HL-60 (cell line): ENCODE measurements at places on chromosomes 5 and 9.

DNA sequence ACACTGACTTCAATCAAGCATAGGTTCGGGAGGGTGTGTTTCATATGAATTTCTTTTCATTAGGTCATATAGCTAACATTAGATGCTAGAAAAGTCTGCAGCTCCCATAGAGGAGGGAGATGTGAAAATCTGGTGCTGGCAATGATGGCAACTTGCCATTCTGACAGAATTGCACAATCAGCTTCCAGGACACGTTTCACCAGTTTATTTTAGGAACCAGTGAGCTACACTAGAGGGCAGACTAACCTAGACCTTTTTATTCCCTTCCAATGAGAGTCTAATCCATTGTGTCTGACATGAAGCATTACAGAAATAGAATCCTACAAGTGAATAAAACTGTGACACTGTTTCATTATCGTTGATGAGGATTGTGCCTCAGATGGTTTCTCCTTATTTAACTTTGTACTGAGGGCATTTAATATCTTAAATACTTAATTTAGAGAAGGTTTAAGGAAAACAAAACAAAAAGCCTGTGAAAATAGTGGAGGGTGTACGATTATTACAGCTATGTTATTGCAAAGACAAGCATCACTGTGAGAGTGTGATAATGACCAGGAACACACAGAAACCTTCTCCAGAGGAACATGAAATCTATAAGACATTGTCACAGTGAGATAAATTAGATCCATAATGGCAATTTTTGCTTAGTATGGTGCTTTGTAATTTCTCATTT lies 363.3 kb upstream of the RPS23 start:
- DNase-seq = peak; percentile 32

- DNase-seq = no peak
These were observed 75.6 kb downstream of the DMRT2 start for GRCh38 chr9:1125741-1126140.

DNA sequence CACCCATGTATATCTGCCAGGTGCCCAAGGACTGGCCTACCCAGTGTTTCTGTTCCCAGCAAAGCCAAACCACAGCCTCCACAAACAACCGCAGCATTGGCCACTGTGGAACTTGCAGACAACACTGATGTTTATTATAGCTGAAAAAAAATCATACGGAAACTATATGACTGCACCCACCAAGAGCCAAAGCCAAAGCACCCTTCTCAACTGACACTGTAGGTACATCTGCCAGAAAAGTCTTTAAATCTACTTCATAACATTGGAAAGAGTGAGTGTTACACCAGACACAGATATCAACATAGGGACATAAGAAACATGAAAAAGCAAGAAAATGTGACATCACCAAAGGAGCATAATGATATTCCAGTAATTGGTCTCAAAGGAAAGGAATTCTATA lies 428.0 kb downstream of the PSAT1 start:
- no peak for DNase-seq

GRCh38 chr9:72701510-72701909 lies 180.1 kb downstream of the TMC1 start:
- no peak for DNase-seq

DNA sequence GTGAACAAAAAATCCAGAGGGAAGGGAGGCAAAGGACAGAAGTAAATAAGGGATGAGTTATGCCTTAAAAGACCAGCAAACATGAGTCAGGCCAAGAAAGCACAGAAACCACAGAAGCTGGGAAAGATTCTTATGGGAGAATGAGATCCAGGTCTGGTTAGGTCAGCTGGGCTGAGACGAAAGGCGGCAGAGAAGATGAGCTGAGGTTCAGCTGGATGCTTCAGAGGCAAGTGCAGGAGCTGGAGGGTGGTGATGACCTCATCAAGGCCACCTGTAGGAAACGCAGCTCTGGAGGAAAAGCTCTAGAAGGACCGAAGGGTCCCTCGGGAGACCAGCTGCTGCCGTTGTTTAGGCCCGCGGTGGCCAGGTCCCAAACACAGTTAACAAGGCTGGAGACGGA lies 152.0 kb downstream of the MYO10 start:
- no peak for DNase-seq

- no peak for DNase-seq
These were observed 83.1 kb upstream of the GLRA1 start for GRCh38 chr5:152007653-152008335.

DNA sequence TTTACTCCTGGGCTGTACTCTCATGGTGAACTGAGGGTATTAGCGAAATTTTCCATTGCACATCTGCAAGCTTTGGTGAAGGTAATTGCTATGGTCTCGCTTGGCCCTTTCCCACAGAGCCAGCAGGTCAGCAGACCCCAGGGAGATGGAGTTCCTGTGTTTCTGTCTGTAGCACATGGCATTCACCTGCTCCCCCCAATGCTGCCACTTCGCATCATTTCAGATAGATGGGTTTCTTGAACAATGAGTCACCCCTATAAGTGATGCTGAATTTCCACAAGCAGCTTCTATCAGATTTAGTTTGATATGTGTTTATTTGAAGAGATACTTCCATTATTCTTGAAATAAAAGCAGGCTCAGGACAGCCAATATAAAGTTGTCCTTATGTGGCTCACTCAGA lies 117.8 kb downstream of the ERCC6L2 start:
- no peak for DNase-seq

- DNase-seq = no peak
These were observed 9.1 kb upstream of the SLC28A3 start for GRCh38 chr9:84349671-84350070.

DNA sequence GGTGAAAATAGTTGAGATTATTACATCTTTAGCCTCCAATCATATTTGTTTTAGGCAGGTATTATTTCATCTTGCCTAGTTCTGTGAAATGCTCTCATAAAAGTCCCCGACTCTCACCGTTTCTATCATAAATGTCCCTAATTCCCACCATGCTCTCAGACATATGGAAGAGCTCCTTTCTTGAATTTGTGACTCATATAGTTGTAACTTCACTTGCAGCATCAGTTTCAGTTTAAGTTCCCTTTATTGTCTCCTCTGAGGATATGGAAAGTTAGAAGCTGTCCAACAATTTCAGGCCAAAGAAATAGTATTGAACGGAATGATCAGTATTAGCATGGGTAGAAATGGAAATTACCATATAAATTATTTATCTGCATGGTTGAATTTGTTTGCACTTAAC lies 187.5 kb upstream of the NR4A3 start:
- DNase-seq = no peak

GRCh38 chr5:17022296-17022695 lies 86.2 kb upstream of the MYO10 start:
- no peak for DNase-seq

DNA sequence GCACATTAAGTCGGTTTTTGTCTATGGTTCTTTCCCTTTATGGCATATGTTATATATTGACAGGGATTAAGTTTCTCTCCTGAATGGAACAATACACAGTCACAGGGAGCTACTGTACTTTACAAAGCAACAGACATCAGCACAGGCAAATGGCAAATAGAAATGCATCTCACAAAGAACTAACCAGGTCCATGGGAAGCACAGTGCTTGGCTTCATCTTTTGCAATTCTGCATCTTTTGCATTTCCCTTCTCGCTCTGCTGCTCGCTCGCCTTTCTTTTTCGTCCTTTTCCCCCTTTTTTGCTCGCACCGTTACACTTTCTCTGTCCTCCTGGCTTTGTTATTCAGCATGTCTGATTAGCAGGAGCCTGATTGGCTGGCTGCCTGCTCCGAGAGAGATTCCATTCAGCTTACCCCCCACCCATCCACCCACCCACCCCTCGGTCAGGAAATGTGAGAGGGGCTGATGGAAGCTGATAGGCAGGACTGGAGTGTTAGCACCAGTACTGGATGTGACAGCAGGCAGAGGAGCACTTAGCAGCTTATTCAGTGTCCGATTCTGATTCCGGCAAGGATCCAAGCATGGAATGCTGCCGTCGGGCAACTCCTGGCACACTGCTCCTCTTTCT lies at the start of gene ADAMTSL1:
ADAMTSL1 (plus strand) TSS at position 502 of the 628 bp plus-strand sequence; CDS start at position 582, 80 bp downstream.
- no peak for DNase-seq

DNA sequence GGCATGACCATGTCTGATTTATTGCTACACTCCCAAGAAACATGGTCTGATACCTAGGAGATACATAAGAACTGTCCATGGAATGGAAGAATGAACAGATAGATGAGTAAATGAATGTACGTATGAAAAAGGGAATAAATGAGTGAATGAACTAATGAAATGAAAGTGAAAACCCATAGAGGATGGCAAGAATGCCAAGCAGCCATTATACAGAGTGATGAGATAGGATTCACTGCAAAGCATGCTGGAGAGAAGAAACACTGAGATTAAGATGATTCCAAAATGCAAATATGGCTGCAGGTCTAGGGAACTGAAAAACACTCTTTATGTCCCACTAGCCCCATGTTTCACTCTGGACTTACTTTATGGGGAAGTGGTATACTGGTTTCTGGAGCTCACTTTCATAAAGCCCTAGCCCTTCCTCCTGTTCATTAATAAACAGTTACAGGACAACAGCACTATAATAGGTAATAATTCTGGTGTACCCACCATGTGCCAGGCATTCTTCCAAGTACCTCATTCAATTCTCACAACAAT lies 170.3 kb upstream of the RAD23B start:
- no peak for DNase-seq

DNA sequence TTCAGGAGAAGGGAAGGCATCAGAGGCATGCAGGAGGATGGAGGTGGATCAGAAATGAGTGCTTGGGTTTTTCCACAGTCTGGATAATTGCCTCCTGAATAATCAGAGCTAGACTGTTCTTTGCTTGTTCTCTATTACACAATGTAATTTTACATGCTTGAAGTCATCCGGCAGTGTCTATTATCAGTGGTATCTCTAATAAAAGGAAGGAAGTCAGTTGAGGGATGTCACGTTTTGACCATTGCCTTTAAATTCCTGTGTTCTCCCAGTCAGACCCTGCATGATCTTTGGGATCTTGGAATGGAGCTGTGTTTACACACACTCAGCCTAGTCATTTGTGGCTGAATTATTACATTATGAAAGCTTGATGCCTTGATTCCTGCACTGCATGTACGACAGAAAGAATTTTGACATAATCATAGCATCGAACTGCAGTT lies 91.0 kb downstream of the PDE8B start:
- DNase-seq = no peak

GRCh38 chr5:145775893-145776444 lies 59.2 kb downstream of the PRELID2 start:
- no peak for DNase-seq

GRCh38 chr5:117242028-117242427 lies 667.4 kb upstream of the SEMA6A start:
- DNase-seq = no peak

DNA sequence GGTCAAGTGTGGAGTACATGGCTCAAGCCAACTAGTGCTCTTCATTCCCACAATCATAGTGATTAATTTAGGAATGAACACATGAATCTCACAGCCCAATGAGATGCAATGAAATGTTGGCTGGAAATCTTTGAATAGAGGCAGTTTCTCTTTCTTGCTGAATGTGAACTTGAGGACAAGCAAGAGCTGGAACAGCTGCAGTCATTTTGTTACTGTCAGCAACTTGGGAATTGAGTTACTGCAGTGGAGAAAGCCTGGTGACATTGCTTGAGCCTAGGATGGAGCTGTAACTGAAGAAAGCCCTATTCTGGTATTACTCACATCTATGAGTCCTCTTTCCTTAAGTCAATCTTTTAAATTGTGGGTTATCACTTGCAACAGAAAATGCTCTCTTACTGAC lies 62.3 kb downstream of the YIPF5 start:
- no peak for DNase-seq

- no peak for DNase-seq
These were observed 162.6 kb upstream of the ADAMTS16 start for GRCh38 chr5:4977416-4978110.

DNA sequence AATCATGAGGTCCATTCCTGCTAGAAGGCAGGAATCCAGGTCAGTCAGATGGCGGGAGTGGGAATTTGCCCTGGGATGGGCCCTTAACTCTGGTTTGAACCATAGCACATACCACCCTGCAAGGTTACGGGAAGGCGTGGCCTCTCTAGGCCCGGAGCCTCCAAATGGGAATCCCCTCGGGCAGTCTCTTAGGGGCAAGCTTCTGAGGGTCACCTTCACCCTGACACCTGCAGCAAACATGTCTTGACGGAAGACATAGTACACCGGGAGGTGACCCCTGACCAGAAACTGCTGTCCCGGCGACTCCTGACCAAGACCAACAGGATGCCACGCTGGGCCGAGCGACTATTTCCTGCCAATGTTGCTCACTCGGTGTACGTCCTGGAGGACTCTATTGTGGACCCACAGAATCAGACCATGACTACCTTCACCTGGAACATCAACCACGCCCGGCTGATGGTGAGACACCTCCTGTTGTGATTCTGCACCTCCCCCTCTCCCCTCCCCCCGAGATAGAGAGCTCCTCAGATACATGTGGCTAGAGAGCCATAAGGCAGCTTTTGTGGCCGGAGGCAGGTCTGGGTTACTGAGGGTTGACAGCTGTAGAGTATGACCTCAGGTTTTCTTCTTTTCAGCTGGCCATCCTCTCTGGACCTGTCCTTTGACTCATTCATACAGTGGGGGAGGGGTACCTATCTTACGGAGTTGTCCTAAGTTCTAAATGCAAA lies 957 bp downstream of the PRELID1 start:
- DNase-seq = no peak

- DNase-seq = no peak
These were observed 11.8 kb upstream of the TCOF1 start for GRCh38 chr5:150345716-150346115.
